ENCODE measurements at places on chromosomes 6 and 20.

- DNase-seq: peak; percentile 93
Observed at GRCh38 chr6:28355743-28356665, 6.3 kb downstream of the ZKSCAN3 start.

- DNase-seq: peak; percentile 55
Observed at GRCh38 chr20:10578607-10579006, 95.2 kb downstream of the JAG1 start.

- no peak for DNase-seq
Observed at GRCh38 chr6:89853068-89853467, 23.4 kb downstream of the CASP8AP2 start.

DNA sequence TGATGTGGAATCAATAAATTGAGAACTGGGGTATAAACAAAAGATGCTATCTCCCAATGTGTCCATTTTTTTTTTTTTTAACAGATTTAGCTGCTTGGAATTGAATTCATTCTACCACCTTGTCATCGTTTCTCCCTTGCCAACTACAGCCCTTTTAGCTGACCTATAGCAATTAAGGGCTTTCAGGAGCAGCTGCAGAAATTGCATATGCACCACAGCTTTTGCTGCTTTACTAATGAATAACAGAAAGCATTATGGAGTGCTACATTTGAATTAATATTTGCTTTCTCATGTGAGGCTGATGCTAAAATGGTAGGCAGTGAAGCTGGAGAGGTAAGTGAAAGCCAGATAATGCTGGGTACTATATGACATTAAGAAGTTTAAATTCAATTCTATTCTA, 5.7 kb downstream of the SESN1 start:
- no peak for DNase-seq

DNA sequence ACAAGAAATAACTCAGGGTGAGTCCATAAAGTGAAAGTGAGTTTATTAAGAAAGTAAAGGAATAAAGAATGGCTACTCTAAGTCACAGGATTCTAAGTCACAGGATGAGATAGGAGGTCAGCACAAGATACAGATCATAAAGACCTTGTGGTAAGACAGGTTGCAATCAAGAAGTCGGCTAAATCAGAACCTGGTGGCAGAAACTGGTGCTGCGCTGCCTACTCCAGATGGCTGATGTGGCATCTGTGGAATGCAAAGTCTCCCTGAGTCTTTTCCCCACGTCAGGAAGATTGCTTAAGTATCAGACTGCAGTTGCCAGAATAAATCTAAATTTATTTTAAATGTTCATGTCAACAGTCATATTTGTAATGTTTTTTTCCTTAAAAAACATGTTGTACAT, 10.7 kb upstream of the KCNK15 start:
- DNase-seq: no peak

- no peak for DNase-seq
Observed at GRCh38 chr6:100344761-100345160, 120.0 kb downstream of the SIM1 start.

- DNase-seq: no peak
Observed at GRCh38 chr6:73649783-73650182, 4.0 kb downstream of the SLC17A5 start.

Measured in endothelial cell of umbilical vein (primary cell).